NB4 (cell line): ENCODE measurements at places on chromosomes 7 and 10.

DNA sequence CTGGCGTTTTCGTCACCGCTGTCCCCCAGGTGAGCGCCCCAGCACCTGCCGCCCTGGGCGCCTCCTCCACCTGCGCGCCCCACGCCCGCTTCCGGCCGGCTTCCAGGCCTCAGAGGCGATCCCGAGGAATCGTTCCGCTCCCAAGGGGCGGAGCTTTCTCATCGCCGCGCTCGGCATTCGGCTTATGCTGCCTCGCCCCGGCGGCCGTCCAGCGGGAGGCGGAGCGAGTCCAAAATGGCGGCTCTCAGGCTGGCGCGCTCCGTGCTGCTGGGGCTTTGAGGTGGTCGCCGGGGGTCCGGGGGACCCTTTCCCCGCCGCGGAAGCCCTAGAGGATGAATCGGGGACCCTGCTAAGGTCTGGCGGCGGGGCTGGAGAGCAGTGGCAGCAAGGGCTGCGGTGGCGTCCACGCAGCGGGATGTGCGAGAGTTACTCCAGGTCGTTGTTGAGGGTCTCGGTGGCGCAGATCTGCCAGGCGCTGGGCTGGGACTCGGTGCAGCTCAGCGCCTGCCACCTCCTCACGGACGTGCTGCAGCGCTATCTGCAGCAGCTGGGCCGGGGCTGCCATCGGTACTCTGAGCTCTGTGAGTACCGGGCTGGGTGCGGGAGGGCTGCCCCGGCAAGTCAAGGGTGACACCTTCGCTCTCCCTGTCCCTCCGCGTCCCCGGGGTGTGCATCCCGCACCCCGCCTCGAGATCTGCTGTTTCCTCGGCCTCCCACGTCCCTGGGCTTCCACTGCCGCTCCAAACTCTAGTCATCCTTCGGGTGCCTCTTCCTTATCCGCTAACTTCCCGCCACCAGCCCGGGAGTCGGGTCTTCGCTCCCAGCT is at the start of gene TAF3:
Gene TAF3 (plus strand): TSS at position 211 of the 826 bp plus-strand sequence. CDS start 205 bp downstream, at position 416.
- peak; percentile 87 for DNase-seq

- no peak for DNase-seq
Measured at GRCh38 chr7:84230491-84230890, 35.9 kb upstream of the SEMA3A start.

DNA sequence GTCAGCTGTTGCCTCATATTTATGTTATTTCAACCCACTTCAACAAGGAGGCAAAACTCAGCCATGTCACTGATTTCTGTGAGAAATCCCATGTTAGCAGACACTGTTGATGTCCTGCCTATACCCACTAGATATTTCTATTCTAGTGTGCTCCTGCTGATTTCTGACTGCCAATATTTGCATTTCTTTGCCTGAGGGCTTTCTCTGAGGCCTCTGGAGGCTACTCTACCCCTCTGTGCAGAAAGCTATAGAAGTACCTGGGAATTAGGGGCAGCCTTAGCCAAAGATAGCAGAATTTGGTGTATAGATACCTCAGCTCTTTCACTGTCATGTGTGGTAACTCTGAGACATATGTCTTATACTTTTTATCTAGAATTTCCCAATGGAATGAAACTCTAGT is 348.8 kb downstream of the SORCS3 start:
- no peak for DNase-seq

DNA sequence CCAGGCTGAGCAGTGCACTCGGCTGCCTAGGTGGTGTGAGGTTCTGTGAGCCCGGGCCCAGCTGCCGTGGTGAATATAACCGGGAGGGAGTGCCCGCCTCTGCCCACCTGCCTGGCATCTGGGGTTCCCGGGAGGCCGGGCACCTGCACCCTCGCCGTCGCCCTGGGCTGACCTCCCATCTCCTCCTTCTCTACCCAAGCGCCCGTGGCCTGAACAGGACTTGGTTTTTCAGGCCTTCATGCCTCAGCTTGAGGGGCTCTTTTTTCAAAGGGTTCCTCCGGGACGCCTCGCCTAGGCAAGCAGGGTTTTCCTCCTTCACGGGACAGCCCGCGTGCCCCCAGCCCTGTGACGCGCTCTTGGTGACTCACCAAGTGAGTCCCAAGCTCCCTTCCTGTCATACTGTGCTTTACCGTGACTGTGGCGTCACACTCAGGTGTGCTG is 9.9 kb downstream of the INPP5A start:
- DNase-seq = peak; percentile 69

- DNase-seq = no peak
Measured at GRCh38 chr7:945556-946255, 8.8 kb downstream of the ADAP1 start.

DNA sequence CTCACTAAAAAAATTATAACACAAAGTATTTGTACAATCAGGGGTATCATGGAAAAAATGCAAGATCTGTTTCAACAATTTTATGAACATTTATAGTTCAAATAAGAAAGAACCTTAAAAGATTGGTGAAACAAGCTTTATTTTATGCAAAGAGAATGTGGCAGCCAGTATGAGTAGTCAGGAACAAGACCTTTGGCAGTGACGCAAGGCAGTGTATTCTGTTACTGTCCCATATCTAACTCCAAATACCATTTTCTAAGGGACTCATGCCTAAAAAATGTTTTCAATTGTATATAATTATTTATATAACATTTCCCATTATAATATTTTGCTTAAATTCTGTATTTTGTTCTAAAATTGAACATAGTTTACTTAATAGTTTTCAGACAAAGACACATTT is 19.1 kb upstream of the FAM53B start:
- no peak for DNase-seq

- DNase-seq = peak; percentile 67
Measured at GRCh38 chr7:1144269-1144771, 15.7 kb downstream of the ZFAND2A start.

- DNase-seq = no peak
Measured at GRCh38 chr7:50738932-50739331, 43.8 kb downstream of the GRB10 start.

DNA sequence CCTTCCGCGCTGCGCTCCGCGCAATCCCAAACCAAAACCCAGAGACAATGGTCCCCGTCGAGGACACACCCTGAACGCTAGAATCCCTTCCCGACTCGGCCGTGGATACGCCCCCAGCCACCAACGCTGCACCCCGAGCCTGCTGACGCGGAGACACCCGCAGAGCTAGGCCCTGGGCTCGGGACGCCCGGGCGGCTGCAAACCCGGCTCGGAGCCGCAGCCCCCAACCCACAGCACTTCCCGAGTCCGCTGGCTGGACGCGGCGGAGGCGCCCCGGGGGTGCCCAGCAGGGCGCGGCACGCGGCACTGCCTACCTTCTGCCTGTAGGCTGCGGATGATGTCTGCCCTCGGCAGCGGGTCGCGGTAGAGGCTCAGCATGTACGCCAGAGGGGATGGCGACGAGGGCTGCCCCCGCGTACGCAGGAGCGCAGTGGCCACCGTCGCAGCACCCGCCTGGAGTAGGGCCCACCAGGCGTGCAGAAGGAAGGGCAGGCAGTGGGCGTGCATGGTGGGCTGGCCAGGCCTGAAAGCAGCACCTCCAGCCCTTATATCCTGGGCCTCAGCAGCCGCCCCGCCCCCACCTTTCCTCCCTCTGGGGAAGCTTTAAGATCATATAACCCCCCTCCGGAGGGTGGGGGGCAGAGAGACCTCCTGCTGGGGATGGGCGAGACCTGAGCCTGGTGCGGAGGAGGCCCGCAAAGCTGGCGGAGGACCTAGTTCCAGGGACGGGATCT is at the start of gene NODAL:
Gene NODAL (minus strand): TSS at position 521 of the 734 bp plus-strand sequence. CDS start 14 bp downstream, at position 507.
- peak; percentile 42 for DNase-seq

DNA sequence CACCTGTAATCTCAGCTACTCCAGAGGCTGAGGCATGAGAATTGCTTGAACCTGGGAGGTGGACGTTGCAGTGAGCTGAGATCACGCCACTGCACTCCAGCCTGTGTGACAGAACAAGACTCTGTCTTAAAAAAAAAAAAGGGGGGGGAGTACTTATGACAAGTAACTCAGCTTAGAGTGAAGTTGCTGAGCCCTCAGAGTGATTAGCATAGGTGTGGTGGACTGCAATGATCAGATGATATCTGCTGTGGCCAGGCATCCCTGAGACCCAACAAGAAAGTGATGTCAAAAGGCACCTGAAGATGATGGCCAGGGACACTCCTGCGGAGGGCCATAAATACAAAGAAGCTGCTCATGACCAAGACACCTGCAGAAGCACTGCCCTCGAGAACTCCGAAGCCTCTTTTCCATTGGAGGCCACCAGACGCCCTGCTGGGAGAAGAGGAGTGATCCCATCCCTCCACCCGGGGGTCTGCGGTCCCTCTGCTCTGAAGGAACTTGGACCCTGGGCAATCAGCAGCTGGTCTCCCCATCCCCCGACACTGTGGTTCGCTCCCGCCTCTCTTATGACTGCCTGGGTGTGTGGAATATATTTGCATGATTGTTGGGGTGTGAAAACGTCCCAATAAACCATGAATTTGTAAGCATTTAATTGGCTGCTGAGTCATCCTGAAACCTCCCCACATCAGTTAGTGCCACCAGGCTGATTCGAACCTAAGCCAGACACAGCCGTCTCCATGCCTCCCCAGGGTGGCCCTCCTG is 46.0 kb downstream of the RASGEF1A start:
- no peak for DNase-seq

DNA sequence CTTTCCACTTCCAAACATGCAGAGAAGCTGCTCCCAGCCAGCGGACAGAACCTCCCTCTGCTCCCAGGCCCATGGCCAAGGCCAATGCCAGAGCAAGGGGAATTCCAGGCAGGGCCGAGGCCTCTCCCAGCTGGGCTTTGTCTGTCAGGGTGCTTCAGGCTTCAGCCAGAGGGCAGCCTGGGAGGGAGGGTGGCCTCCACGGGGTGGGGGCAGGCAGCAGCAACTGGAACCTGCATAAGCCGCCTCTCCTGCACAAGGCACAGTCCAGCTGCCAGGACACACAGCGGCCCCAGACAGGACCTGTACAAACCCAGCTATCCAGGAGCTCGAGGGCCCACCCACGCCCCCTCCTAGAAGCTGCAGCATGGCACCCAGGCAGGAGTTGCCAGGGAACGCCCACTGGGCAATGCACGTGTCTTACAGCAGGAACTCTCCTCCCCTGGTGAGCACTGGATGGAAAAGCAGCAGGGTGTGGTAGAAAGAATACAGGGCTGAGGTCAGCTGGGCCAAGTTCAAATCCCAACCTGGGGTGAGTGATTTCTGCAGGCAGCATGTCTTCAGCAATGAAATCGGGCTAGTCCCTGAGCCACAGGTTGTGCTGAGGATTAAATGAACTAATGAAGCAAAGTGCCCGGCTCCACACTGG is 7.6 kb downstream of the FAM53B start:
- no peak for DNase-seq

DNA sequence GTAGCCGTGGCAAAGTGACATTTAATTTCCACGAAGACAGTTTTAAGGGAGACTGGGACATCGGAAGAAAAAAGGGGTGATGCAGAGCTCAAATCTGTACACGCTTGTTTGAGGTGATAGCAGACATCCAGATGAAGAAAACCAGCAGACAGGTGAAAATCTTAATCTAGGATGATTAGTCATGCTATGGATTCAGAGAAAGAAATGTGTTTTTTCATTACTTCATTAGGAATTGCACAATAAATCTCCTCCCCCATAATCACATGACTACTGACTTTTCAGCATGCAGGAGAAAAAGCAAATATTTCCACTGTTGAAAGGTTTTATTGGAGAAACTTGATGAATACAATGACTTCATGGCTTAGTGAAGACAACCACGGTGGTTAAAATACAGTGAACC is 2.5 kb downstream of the NUDT5 start:
- peak; percentile 18 for DNase-seq

DNA sequence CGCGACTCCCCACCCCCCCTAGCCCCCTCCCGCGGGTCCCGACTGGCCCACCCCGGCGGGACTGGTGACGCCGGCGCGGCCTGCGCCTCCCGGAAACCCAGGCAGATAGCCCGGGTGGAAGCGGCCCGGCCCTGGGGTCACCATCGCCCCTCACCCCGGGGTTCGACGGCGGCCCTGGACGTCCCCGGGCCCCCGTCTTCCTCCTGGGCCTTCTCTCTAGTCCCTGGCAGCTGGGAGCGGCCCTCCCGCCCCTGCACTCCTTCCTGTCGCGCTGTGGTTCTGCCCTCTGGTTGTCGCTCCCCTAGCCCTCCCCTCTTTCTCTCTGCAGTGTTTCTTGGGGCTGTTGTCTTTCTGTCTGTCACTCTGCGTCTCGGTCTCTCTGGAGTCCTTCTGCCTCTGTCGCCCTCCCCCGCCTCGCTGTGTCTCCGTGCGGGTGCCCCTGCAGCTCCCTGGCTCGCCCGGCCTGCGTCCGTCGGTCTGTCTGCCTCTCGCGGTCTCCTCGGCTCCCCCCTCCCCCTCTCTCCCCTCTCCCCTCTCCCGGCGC is 90.5 kb upstream of the PAX2 start:
- peak; percentile 59 for DNase-seq

DNA sequence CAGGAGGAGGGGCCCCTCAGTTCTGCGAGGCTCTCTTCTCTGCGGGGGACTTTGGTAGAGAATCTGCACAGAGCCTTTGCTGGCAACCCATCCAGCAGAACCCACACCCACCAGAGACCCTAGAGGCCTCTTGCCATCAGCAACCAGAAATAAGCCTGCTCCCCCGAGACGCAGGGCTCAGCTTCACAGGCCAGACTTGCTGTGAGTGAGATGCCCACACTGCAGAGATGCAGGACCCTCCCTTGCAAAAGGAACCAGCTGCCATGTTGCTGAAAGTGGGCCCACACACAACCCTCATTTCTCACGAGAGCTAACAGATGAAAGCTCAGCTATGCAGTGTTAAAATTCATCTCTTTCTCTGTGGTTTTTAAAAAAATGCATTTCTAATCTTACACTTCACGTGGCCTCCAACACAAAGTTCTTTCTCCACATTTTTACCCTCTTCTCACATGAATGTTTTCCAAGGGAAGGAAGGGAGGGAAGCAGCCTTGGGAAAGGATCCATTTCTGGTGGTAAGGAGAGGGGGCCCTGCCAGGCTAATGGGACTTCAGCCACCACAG is 171.6 kb downstream of the CCDC3 start:
- no peak for DNase-seq

DNA sequence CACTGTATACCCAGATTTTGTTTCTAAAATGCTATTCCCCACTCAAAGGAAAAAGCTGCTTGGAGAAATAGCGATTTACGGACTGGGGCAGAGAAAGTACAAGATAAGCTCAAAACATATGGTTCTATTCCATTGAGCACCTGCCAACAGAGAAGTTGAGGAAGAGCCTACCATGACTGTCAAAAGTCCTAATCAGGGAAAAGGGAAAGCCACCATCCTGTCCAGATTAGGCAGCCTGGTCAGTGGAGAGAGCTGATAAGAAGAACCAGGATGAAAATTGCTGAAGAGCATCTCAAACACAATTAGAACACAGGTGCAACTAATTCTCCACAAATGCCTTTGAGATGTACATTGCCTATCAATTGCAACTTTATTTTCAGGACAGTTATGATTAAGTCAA is 104.1 kb downstream of the MYOF start:
- DNase-seq = no peak

DNA sequence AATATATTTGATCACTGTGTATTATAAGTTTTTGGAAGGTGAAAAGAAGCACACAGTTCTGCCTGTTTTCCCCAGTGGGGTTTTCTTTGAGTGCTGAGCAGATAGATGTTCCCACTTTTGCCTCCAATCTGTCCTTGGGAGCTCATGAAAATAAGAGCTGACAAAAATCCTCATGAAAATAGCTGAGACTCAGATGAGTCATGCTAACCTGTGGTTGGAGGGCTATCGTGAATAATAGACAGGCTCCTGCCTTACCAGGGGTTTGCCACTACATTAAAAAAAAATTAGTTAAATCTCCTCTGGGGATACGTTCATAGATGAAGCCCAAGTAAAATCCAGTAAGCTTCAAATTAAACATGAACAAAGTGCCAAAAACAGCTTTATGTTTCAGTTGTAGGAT is 10.9 kb upstream of the AOAH start:
- DNase-seq = peak; percentile 75

- peak; percentile 28 for DNase-seq
Measured at GRCh38 chr7:55794527-55794926, 68.0 kb downstream of the SEPTIN14 start.
